Fibroblast of skin of left biceps (primary cell): ENCODE measurements at places on chromosomes 5 and 9.

- DNase-seq, result no peak
Observed at GRCh38 chr5:66567474-66567873, 28.7 kb upstream of the MAST4 start.

- no peak for DNase-seq
Observed at GRCh38 chr5:103247118-103247517, 11.4 kb upstream of the MACIR start.

DNA sequence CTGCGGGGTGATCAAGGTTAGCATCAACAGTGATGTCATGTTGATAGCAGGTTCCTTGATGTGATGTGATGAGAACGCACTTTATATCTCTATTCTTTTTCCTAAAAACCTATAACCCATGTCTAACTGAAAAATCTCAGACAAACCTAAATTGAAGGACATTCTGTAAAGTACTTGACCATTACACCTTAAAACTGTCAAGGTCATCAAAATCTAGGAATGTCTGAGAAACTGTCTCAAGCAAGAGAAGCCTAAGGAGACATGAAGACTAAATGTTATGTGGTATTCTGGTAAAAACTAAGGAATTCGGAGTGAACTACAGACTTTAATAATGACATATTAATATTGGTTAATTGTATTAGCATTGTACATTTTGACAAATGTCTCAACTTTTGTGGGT is 170.0 kb downstream of the AOPEP start:
- DNase-seq, result no peak

DNA sequence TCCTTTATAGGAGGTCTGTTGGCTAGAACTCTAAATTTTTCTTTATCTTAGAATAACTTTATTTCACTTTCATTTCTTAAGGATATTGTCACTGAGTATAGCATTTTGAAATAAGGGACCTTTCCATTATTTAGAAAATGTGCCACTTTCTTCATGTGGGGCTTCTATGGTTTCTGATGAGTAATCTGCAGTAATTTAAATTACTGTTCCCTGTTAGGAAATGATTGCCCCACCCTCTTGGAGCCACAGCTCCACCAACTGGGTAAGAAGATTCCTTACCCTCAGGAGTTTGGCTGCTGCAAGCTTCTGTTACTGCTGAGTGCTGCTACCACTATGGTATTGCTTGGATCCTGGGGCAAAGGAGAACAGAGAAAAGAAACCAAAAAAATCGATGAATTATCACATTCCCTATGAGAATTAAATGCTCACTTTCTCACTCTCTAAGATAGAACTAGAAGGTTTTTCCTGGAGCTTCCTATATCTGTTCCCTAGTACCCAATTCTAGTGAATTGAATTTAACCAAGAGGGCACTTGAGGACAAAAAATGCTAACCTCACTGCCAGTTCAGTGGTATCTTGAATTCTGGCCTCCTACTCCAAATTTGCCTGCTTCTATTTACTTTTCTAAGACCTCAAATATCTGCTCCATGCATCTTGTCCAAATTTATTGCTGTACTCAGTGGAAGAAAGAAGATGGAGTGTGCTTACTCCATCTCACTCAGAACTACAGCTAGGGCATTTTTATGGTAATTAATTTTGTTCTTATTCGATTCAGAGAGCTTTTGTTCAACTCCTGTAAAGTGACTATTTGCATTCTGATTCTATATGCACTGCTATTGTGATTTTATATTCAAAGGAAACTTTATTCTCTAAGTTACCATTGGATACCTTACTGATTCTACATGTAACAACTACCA is 2111.3 kb downstream of the MAT2B start:
- DNase-seq, result no peak

DNA sequence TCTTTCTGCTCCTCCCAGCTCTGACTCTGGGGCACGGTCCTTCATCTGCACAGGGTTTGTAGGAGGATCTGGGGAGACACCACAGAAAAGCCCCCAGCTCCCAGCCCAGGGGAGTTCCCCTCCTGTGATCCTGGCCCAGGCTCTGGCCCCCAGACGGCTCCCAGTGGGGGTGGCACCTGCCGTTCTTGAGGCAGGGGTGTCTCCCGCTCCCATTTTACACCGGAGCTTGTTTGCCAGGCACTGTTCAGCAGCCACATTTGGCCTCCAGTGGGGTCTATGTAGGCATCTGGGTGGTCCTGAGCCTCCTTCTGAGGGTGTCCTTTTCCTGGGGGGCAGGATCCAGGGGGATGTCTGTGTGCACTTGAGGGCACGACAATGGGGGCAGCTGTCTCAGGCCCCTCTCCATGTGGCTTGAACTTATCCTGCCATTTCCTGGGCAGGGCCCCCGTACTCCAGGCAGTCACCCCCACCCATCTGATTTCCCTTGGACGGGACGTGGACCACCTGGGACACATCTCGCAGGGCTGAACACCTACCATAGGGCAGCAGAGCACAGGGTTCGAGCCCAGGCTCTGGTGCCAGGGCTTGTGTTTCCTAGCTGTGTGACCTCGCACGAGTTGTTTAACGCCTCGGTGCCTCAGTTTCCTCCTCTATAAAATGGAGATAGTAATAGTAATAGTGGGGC is 275.0 kb upstream of the MVB12B start:
- no peak for DNase-seq

DNA sequence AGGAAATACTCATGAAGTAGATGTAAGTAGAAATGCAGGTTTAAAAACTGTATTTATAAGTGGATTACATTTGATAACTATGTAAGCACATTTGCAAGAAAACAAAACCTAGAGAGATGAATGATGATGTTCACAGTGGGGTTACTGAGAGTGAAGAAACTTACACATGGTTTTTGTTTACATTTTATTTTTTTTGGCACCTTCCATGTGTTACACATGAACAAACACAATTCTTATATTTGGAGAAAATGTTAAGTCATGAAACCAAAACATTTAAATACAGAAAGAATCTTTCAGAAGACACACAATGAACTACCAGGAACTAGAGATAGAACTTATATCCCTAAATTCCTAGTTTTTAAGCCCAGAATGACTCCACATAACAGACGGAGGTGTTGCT is 51.5 kb upstream of the SPATA31E1 start:
- DNase-seq, result no peak

- DNase-seq, result no peak
Observed at GRCh38 chr5:153818626-153819025, 220.1 kb downstream of the FAM114A2 start.

- peak; percentile 16 for DNase-seq
Observed at GRCh38 chr5:96652769-96653454, 9.3 kb upstream of the CAST start.

DNA sequence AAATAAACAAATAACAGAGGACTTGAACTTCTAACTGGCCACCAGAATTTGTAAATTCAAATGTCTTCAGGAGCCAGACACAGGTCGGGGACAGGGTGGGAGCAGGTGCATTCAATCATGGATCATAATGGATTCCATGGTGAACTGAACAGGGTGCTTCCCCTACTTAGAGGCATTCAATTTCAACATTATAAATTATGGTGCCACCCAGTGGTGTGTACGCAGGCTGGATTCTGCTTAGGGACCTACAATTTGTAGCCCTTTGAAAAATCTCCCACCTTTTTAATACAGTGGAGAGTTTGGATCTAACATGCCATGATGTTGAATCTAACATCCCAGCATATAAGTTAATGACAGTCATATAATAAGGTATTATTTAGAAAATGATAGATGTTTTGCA is 22.3 kb downstream of the KLF9 start:
- DNase-seq, result no peak

DNA sequence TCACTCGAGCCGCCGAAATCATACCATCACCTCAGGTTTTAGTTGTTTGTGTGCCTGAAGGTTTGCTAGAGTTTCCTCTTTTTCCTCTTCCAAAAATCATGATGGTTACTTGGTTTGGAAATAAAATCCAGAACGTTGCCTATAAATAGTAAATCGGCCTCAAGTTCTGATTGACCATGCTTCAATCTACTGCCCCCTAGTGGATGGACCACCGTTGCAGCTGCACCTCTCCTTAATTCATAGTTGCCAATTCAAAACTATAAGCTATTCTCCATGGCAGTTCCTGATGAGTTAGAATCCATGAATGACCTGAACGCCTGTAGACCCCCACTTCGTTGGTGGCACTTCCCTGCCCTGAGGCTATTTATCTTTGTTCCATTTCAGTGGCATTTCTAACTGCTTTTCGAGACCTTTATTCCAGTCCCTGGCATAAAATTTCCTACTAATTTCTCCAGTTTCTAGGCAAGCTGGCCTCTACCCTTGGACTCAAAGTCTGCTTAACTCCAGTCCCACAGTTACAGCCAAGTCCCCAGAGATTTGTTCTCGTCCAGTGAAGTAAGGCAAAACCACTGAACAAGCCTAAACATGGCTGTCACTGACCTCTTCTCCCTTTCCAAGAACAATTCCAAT is 422.6 kb downstream of the EFNA5 start:
- DNase-seq, result no peak

DNA sequence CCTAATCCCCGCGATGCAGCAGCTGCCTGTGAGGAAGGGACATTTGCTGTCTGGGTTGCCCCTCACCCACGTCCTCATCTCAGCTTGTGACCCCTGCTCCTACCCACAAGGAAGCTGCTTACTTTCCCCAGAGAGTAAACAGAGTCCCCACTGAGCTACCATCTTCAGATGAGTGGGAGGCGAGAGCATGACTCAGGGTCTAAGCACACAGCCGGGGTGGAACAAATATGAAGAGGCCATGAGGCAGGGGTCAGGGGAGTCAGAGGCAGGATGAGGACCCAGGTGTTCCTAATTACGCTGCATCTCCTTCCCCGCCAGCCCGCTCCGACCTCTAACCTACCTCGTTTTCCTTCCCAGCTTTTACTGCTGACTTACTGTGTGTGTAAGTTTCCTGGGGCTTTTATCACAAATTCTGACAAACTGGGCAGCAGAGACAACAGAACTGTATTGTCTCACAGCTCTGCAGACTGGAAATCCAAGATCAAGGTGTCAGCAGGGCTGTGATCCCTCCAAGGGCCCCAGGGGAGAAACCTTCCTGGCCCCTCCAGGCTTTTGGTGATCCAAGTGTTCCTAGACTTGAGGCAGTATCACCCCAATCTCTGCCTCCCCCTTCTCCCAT is 94.0 kb upstream of the DNAH5 start:
- peak; percentile 39 for DNase-seq

GRCh38 chr5:50953290-50953689 is 286.9 kb downstream of the PARP8 start:
- no peak for DNase-seq

GRCh38 chr5:50653946-50654345 is 12.5 kb upstream of the PARP8 start:
- no peak for DNase-seq

GRCh38 chr9:89008744-89009545 is 17.7 kb downstream of the S1PR3 start:
- DNase-seq, result no peak

DNA sequence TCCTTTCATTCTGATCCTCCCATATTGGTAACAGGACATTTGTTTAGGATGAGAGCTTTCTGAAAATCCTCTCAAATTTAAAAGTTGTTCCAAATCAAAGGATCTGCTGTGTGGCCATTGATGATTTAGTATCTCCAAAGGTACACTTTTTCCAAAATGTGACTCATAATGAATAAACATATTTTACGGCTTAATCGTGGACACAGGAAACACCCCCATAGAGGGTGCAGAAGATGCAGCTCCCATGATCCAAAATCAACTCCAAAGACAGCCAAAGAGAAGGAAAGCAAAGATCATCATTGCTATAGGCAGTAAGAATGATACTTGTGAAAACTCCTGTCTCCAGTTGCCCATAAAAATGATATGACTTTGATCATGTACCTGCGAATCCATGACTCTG is 239.7 kb downstream of the PIK3R1 start:
- DNase-seq, result no peak

GRCh38 chr9:131282688-131283422 is 6.5 kb upstream of the FAM78A start:
- no peak for DNase-seq

GRCh38 chr5:78429332-78429980 is 69.0 kb downstream of the SCAMP1 start:
- no peak for DNase-seq

DNA sequence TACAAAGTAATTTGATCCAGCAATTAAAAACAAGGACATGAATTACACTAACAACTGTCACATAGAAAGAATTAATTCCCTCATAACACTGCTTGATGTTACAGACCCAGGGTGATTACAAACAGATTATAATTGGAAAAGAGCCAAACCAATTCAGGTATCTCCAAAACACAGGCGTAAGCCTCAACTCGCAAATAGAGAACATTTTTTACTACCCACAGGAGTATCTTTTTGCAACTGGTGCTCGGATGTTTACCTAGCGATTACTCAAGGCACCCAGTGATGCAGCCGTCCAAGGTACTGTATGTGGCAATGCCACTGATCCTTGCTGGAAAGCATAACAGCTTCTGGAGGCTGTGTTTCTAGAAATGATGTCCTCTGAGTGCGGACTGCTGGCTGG is 386.1 kb upstream of the KIF2A start:
- no peak for DNase-seq

DNA sequence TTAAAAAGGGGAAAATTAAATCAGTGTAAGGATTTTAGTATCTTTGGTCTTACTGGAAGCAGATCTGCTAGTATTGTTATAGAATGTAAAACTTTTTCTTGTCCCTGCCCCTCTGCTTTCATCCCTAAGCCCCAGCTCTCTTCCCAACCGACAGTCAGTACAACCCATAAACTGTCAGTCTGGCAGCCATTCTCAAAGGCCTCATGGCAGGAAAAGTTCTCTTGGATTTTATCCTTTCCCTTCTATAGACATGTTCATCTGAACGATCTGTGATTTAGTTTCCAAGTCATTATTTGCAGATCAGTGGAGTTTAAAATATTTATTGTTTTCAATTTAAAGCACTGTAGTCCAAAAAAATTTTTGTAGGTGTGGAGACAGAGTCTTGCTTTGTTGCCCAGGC is 39.2 kb downstream of the ARRDC3 start:
- no peak for DNase-seq
